Ascending aorta (tissue), 2 donors: ENCODE measurements at places on chromosomes 13 and 19.

DNA sequence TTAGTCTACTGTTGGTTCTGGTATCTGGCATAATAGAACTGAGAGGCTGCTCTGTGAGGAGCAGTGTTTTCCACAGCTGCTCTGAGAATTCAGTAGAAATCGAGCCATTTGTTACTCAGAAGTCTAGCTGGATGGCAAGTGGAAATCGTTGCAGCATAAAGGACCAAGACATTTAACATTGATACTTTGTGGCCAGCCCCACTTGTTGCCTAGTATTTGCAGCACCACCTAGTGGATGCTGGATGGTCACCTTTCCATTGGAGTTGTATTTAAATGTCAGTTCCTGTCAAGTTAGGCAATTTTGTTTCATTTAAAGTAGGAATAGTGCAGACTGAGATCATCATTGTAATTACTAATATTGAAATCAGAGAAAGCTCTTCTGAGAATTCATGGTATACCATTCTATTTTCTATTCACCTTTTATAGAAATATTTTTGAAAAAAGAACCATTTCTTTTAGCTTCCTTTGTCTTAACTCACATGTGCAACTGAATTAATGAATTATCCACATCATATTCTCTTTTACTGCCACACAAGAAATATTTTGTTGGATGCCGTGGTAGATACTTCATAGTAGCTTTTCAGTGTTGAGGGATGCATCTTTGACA is 64.6 kb downstream of the PDS5B start:
- DNase-seq, result peak; percentile 76

DNA sequence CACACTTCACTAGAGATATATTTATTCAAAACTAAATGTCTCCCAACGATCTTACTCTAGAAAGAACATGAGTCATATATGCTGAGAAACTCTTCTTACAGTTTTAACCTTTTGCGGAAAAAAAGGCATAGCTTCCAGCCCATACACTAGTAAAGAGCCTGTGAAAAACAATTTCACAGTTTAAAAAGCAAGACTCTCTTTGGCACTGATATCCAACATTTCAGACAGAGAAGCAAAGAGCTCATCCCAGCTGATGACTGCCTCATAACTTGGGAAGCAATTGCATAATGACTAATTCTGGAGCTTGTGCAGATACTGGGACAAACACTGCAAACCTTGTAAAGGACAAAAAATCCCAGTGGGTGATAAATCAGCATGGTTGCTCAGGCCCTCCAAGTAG is 88.0 kb downstream of the ENOX1 start:
- no peak for DNase-seq

GRCh38 chr19:19782783-19783182 is 38.8 kb downstream of the ZNF506 start:
- DNase-seq, result no peak

DNA sequence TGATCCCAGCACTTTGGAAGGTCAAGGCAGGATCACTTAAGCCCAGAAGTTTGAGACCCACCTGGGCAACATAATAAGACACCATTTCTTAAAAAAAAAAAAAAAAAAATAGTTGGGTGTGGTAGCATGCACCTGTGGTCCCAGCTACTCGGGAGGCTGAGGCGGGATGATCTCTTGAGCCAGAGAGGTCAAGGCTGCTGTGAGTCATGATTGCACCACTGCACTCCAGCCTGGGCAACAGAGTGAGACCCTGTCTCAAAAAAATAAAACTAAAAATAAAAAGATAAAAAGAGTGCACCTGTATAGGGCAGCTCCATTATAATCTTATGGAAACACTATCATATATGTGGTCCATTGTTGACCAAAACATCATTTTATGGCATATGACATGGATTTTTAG is 25.5 kb upstream of the STARD13 start:
- no peak for DNase-seq

GRCh38 chr13:50914848-50915247 is 5.3 kb downstream of the RNASEH2B start:
- DNase-seq, result no peak

- DNase-seq, result no peak
Observed at GRCh38 chr13:74193391-74193790, 59.2 kb upstream of the KLF12 start.

DNA sequence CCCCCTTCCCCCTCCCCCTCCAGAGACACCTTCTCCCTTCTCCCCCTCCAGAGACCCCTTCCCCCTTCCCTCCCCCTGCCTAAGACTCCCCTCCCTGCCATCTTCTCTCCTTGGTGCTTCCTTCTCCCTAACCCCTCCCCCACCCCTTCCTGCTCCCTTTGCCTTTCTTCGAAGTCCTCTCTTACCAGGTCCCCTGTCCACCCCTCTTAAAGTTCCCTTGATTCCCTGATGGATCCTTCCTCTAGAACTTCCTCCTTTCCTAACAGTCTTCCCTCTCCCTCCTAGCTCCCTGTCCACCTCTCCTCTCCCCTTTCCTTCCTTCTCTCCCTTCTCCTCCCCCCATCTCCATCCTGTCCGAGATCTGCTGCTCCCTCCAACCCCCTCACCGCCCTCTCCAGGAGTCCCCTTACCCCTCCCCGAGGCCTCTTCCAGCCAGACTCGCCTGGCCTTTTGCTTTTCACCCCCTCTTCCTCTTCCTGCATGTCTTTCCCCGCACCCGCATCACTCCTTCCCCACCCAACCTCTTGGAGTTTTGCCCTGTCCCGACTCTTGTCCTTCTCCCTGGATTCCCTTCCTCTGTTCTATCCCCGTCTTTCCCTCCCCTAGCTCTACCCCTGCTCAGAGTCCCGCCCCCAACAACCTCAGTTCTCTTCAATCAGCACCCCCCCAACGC is 3.1 kb downstream of the TNFSF9 start:
- DNase-seq, result no peak

DNA sequence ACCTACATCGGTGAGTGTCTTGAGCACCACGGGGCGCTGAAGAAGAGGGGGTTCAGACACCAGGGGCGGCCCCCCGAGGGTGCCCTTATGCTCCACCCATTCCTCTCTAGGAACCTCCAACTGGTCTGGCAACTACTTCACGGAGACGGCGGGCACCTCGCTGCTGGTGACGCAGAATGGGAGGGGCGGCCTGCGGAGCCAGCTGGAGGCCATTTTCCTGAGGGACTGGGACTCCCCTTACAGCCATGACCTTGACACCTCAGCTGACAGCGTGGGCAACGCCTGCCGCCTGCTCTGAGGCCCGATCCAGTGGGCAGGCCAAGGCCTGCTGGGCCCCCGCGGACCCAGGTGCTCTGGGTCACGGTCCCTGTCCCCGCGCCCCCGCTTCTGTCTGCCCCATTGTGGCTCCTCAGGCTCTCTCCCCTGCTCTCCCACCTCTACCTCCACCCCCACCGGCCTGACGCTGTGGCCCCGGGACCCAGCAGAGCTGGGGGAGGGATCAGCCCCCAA is 12.1 kb downstream of the HIPK4 start:
- DNase-seq, result no peak

DNA sequence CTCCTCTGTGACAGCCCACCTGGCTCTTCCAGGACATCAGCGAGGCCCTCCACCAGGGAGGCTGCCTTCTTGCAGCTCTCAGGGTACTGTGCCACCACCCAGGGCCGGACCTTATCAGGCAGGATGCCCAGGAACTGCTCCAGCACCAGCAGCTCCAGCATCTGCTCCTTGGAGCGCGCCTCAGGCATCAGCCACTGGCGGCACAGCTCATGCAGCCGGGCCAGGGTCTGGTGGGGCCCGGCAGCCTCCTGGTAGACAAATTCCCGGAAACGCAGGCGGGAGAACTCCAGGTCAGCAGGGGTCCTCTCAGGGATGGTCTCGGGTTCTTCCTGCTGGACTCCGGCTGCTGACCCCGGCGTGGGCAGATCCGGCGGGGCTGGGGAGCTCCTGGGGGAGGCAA is 8.2 kb downstream of the ZSCAN18 start:
- DNase-seq, result no peak

- peak; percentile 19 for DNase-seq
Observed at GRCh38 chr13:113378825-113379224, 14.9 kb upstream of the GRTP1 start.

- DNase-seq, result no peak
Observed at GRCh38 chr13:26015271-26016125, 36.3 kb downstream of the SHISA2 start.

- DNase-seq, result no peak
Observed at GRCh38 chr19:27993619-27994570, 1219.1 kb downstream of the UQCRFS1 start.

GRCh38 chr19:38076337-38076736 is 147.7 kb downstream of the DPF1 start:
- no peak for DNase-seq

- DNase-seq, result no peak
Observed at GRCh38 chr13:50932091-50932490, 22.5 kb downstream of the RNASEH2B start.

DNA sequence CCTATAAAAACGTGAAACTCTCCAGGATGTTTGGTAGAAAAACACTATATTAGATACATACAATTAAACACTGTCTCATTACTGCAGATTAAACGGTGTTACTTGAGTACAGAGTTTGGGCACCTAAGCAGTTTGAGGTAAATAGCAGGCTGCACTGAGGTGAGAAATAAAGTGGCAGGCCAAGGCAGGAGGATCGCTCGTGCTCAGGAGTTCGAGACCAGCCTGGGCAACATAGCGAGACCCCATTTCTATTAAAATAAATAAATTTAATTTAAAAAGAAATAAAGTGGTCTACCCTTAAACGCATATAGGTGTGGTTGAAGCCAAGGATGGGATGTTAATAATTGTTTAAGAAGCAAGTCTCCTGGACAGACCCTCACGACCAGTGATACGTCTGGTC is 1.2 kb downstream of the PSPC1 start:
- DNase-seq, result peak; percentile 13

- DNase-seq, result no peak
Observed at GRCh38 chr13:50386541-50387050, 371.4 kb downstream of the KCNRG start.

DNA sequence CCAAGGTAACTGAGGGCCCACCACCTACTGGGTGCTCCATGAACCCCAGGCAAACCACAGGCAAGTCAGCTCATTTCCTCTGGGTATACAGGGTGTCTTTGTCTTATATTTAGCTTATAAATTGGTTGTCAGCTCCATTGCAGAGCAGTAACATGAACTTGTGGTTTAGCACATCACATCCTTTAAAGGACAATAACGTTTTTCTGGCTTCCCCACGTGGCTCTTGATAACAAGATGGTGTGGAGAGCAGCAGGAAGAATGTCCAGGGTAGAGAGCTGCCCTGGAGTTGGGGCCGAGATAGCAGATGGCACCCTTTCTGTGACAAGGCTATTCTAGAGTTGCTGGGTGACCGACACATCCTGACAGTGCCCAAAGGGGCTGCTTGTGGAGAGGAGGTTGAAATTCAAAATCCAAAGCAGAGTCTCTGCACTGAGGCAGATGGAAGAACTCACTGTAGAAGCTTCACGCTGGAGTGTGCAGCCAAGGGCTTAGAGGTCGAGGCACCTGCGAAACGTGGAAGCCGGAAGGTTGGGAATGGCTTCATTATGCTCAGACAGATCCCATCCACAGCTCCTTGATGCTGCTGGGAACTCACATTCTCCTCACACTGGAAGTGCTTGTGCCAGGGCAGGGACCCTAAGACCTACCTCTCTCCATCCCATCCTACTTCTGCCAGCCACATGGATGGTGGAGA is 133.0 kb upstream of the FRY start:
- DNase-seq, result no peak

DNA sequence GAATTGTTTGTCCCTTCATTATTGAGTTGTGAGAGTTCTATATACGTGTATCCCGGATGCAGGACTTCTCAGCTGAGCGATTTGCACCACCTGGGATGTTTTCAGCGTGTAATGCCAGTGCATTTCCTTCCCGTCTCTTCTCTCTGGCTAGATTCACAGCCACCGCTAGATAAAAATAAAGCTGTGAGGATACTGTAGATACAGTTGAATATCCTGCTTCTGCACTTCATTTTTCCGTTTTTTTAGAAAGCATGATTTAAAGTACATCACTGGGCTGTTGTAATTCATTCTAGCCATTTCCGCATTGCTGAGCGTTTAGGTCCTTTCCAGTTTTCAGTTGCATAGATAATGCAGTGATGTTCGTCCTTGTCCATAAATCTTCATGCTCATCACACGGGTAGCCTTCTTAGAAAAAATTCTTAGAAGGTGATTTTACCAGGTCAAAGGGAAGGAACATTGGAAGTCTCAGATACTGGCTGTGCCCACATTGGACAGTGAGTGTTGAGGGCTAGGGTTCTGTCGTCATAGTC is 14.7 kb downstream of the PPP1R37 start:
- DNase-seq, result no peak

GRCh38 chr13:113853518-113854237 is 10.2 kb downstream of the GAS6 start:
- DNase-seq, result no peak

DNA sequence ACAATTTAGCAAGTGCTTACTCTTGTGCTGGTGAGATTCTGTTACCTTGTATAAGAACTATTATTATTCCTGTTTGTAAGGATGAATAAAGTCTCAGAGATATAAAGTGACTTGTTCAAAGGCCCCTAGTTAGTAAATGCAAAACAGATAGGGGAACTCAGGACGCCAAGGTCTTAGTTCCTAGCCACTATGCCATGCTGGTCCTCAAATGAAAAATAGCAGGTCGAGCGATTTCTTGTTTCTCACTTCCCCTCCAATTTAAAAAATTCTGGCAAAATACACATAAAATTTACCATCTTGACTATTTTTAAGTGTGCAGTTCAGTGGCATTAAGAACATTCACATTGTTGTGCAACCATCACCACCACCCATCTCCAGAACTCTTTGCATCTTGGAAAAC is 1.1 kb downstream of the TECR start:
- DNase-seq, result no peak

DNA sequence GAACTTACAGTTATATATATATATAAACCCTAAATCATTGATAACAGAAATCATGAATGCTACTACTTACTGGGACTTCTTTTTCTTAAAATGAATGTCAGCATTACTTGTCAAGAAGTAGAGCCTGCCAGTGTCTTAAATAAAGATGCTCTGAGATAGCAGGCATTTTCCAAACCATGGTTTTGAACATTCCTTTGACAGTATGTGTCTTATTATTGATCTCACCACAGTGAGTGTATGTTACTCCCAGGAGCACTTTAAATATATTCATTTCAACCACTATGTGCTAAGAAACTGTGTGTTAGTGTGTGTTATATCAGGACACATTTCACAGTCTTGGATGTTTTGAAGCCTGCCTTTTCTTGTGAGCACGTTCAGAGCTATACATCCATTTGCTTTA is 28.2 kb downstream of the TNFRSF19 start:
- DNase-seq, result no peak

- DNase-seq, result no peak
Observed at GRCh38 chr19:45501730-45502014, 3.4 kb downstream of the PPM1N start.

DNA sequence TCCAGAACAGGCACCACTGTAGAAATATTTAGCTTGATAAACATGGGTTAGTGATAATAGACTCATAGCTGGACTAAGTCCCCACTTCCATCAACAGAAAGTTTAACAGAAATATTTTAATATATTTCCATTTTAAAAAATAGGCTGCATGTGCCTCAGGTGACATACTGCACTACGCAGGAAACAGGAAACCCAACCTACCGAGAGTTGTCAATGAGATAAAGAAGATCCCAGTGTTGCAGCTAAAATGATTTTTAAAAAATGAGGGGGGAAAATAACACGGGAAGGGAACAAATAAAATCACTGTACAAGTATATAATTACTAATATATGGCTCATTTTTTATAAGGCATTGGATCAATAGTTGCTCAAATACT is 154.8 kb downstream of the TBC1D4 start:
- no peak for DNase-seq
